ENCODE measurements at places on chromosomes 2 and 18. TPM values are rescaled to one million over a fixed set of nuclear protein-coding genes. Genes with fewer than 3 reads are reported as not detected.
A peak's percentile ranks its signal among the peaks of the same experiment; 100 is the strongest.

- no peak for DNase-seq
- H3K4me1 ChIP-seq = peaks cover 46% of the 10 kb centered on the region
- H3K4me3 ChIP-seq = no peak overlapping the region
- no peaks in the 10 kb centered on the region for H3K36me3 ChIP-seq
- peak overlapping the region; percentile 53 for H3K27ac ChIP-seq
- no peaks in the 10 kb centered on the region for H3K27me3 ChIP-seq
Measured at GRCh38 chr2:235505181-235505741, 11.4 kb downstream of the AGAP1 start.

Gene OSR1
- total RNA-seq = 19.4 TPM

DNA sequence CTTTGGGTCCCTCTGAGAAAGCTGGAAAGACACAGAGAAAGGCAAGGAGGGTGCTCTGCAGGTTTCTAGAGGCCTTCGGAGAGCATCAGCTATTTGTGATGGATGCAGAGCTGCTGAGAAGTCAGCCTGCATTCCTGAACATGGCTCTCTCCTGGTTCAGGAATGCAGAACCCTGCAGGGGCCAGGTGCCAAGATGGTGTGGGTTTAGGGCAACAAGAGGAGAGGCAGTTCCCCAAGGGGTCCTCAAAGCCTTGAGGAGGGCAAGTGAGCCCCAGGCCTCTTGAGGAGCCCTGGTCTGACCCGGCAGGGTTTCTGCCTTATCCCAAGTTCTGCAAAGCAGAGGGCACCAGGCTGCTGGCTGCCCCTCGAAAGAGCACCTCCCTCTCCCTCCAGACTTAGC is 93.3 kb downstream of the HS1BP3 start:
- no peak overlapping the region for H3K4me3 ChIP-seq
- no peaks in the 10 kb centered on the region for H3K27me3 ChIP-seq
- no peak for DNase-seq

Gene DUSP2
- 19.6 TPM for total RNA-seq

Gene CNDP1
- total RNA-seq = not detected

Gene CNGA3
- not detected for total RNA-seq

DNA sequence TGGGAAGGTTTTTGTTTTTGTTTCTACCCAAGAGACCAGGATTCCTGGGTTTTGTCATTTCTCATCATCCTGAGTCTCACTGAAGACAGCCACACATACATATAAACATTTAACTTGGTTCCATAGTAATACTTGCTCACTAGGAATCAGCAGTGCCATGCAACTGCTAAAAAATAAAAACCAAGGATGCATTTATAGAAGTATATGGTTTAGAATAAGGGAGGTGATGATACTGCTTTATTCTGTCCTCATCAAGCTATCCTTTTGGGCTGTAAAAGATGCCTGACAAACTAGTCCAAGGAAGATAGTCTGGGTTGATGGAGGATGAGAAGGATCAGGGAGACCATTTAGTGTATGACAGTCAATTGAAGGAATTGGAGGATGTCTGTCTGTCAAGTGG is 740 bp downstream of the SPATA3 start:
- H3K27me3 ChIP-seq = no peaks in the 10 kb centered on the region
- no peaks in the 10 kb centered on the region for H3K4me1 ChIP-seq
- H3K27ac ChIP-seq = no peak overlapping the region
- no peaks in the 10 kb centered on the region for H3K36me3 ChIP-seq

Gene EPB41L3
- 65.5 TPM for total RNA-seq

Gene IL36B
- not detected for total RNA-seq

Gene SLC40A1
- total RNA-seq = 139 TPM

DNA sequence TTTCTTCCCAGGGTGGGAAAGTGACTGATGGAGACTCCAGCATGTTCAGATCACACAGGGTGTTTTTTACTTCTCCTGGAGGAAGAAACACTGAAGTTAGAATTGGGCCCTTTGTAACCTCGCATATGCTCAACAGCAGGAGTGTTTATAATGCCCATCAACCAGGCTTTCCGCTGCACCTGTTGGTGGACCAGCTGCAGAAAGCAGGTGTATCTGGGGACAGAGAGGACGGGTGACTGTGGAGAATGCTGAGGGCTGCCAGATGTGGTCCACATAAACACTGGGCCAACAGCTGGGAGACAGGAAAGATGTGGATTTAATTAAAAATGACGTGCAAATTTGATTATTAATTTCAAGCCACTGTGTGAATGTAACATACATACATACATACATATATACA is 335.5 kb upstream of the SPRED2 start:
- DNase-seq = no peak
- no peaks in the 10 kb centered on the region for H3K4me1 ChIP-seq
- H3K4me3 ChIP-seq = no peak overlapping the region
- H3K27me3 ChIP-seq = no peaks in the 10 kb centered on the region
- H3K36me3 ChIP-seq = no peaks in the 10 kb centered on the region
- H3K27ac ChIP-seq = no peak overlapping the region

GRCh38 chr2:29042561-29043075 is 31.7 kb downstream of the PCARE start:
- H3K4me3 ChIP-seq = no peak overlapping the region
- no peaks in the 10 kb centered on the region for H3K36me3 ChIP-seq
- DNase-seq = no peak
- no peaks in the 10 kb centered on the region for H3K4me1 ChIP-seq
- no peak overlapping the region for H3K27ac ChIP-seq
- H3K27me3 ChIP-seq = no peaks in the 10 kb centered on the region

DNA sequence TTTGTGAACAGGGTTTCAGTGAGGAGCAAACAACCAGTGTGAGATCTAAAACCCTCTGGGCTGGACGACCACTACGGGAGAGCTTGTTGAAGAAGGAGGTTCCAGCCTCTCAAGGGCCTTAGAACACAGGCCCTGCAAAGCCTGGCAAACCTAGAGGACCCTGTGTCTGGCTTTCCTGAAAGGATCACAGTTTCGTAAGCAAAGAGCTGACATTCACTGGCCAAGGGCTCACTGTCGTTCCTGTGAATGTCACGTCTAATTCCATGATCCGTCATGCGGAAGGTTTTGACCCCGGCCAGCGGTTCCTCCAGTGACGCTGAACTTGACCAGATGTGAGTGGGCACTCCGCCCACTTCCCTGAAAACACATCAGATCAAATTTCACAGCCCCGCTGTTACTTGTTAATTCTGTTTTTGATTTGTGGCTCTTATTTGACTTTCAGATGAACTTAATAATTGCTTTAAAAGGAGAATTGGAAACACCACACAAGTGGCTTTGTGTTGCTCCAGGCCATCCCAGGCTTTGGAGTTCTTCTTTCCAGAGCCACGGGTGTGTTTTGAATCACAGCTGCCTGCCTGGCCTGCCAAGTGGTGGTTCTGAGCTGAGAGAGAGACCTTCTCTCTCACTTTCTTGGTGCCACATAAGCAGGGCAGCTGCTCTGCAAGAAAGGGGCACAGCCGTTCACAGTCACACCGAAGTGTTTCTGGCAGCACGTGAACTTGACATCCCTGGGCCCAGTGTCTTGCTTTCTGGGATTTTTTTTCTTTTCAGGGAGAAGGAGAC is 308.4 kb downstream of the NDUFA10 start:
- H3K4me3 ChIP-seq = no peak overlapping the region
- DNase-seq = no peak
- no peaks in the 10 kb centered on the region for H3K36me3 ChIP-seq
- H3K4me1 ChIP-seq = no peaks in the 10 kb centered on the region

Gene GATA6
- total RNA-seq = 47.1 TPM

- no peak overlapping the region for H3K4me3 ChIP-seq
- no peak overlapping the region for H3K27ac ChIP-seq
- H3K4me1 ChIP-seq = no peaks in the 10 kb centered on the region
- no peaks in the 10 kb centered on the region for H3K27me3 ChIP-seq
- H3K36me3 ChIP-seq = no peaks in the 10 kb centered on the region
Measured at GRCh38 chr2:53114582-53114981, 653.0 kb upstream of the CHAC2 start.

Gene ANKRD30B
- not detected for total RNA-seq

Gene ESPNL
- 3.1 TPM for total RNA-seq

GRCh38 chr18:55731594-55732042 is 143.6 kb upstream of the TCF4 start:
- no peaks in the 10 kb centered on the region for H3K27me3 ChIP-seq
- no peaks in the 10 kb centered on the region for H3K36me3 ChIP-seq
- no peak overlapping the region for H3K27ac ChIP-seq
- no peak for DNase-seq
- no peak overlapping the region for H3K4me3 ChIP-seq
- no peaks in the 10 kb centered on the region for H3K4me1 ChIP-seq

Gene TRIM54
- total RNA-seq = not detected

Measured in upper lobe of left lung (tissue), 6 donors.